CD4-positive, alpha-beta memory T cell (primary cell): ENCODE measurements at places on chromosomes 3 and 15. TPM values are rescaled to one million over a fixed set of nuclear protein-coding genes. Genes with fewer than 3 reads are reported as not detected.
A peak's percentile ranks its signal among the peaks of the same experiment; 100 is the strongest.

- H3K27ac ChIP-seq, result no peak overlapping the region
- H3K4me3 ChIP-seq, result no peak overlapping the region
- H3K27me3 ChIP-seq, result no peaks in the 10 kb centered on the region
- no peaks in the 10 kb centered on the region for H3K4me1 ChIP-seq
Measured at GRCh38 chr15:98226578-98226977, 266.1 kb downstream of the ARRDC4 start.

GRCh38 chr15:66766282-66767230, 64.5 kb downstream of the SMAD6 start:
- peaks cover 3% of the 10 kb centered on the region for H3K4me1 ChIP-seq
- no peak overlapping the region for H3K27ac ChIP-seq
- peaks cover 6% of the 10 kb centered on the region for H3K27me3 ChIP-seq
- DNase-seq, result no peak
- no peak overlapping the region for H3K4me3 ChIP-seq

GRCh38 chr3:179745716-179746115, 92.9 kb downstream of the USP13 start:
- H3K4me3 ChIP-seq, result no peak overlapping the region
- H3K4me1 ChIP-seq, result no peaks in the 10 kb centered on the region
- no peaks in the 10 kb centered on the region for H3K36me3 ChIP-seq
- no peak for DNase-seq

- no peaks in the 10 kb centered on the region for H3K27me3 ChIP-seq
- no peak overlapping the region for H3K27ac ChIP-seq
- peaks cover 62% of the 10 kb centered on the region for H3K4me1 ChIP-seq
- DNase-seq, result no peak
- no peak overlapping the region for H3K4me3 ChIP-seq
Measured at GRCh38 chr15:40456299-40456712, 14.5 kb upstream of the CHST14 start.

GRCh38 chr15:36831125-36831903, 251.9 kb downstream of the CDIN1 start:
- H3K36me3 ChIP-seq, result no peaks in the 10 kb centered on the region
- no peaks in the 10 kb centered on the region for H3K4me1 ChIP-seq
- H3K4me3 ChIP-seq, result no peak overlapping the region
- H3K27ac ChIP-seq, result no peak overlapping the region
- H3K27me3 ChIP-seq, result no peaks in the 10 kb centered on the region
- no peak for DNase-seq

DNA sequence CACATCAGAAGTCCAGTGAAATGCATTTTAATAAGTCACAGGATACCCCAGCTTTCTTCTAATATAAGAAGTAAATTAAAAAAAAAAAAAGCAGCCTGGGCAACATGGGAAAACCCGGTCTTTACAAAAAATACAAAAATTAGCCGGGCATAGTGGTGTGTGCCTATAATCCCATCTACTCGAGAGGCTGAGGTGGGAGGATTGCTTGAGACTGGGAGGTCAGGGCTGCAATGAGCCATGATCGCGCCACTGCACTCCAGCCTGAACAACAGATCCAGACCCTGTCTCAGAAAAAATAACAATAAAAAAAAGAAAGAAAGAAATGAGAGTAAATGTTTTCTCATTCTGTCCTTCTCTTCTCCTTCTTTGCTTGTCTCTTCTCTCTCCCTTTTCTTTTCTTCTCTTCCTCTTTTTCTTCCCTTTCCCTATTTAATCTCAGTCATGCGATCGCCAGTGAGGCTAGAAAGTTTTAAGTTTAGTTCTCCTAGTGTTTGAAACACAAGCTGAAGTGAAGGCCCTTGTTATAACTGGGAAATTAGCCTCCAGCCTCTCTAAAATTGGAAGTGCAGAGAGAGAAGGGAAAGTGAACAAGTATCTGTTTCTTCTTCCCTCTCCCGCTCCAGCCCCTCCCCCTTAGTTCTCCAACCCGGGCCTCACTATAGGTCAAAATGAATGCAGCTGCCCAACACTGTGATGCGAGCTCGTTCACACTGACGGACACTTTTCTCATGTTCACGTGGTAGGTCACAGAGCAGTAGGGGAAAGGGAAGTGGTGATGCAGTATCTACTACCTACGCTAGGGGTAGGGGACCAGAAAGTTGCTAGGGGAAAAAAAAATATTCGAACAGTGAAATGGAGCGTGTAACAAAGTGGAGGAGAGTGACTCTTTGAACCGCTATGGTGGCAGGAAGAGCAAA, 23.5 kb upstream of the TSC22D2 start:
- no peak overlapping the region for H3K27ac ChIP-seq
- peak overlapping the region; percentile 40 for H3K4me3 ChIP-seq
- peaks cover 17% of the 10 kb centered on the region for H3K4me1 ChIP-seq
- peak; percentile 64 for DNase-seq

DNA sequence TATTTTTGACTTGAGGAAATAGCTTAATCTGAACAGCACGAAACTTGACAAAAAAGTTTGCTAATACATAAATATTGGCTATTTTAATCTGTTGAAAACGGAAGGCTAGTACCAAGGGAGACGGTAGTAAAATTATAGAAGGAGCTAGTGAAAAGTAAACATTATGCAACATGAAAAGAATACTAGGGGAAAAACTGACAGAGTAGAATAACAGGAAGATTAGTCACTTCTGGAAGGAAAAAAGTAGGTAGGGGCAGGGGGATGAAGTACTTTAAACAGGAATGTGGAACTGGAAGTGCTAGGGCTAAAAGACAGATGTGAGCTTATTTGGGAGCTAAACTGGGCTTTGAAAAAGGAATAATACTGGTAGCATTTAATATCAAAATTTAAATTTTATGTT, 60.1 kb downstream of the MBNL1 start:
- peaks cover 95% of the 10 kb centered on the region for H3K4me1 ChIP-seq
- H3K27ac ChIP-seq, result no peak overlapping the region
- no peaks in the 10 kb centered on the region for H3K36me3 ChIP-seq
- no peaks in the 10 kb centered on the region for H3K27me3 ChIP-seq

DNA sequence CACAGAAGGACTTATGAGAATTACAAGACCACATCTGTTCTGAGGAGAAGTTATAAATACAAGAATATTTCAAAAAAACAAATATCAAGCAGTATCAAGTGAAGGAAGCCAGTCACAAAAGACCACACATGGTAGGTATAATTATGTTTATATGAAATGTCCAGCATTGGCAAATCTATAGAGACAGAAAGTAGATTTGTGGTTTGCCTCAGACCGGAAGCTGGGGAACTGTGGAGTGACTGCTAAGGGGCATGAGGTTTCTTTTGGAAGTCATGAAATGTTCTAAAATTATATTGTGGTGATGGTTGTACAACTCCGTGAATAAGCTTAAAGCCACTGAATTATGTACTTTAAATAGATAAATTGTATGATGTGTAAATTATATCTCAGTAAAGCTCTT, 136.9 kb downstream of the FRMD5 start:
- no peak for DNase-seq
- no peak overlapping the region for H3K4me3 ChIP-seq
- no peaks in the 10 kb centered on the region for H3K36me3 ChIP-seq
- H3K27me3 ChIP-seq, result no peaks in the 10 kb centered on the region
- no peak overlapping the region for H3K27ac ChIP-seq

- no peak for DNase-seq
- H3K4me3 ChIP-seq, result no peak overlapping the region
Measured at GRCh38 chr15:63531586-63531985, 27.2 kb downstream of the USP3 start.

GRCh38 chr15:74768771-74769342, 13.0 kb upstream of the CSK start:
- H3K27me3 ChIP-seq, result no peaks in the 10 kb centered on the region
- H3K4me1 ChIP-seq, result peaks cover 22% of the 10 kb centered on the region
- DNase-seq, result peak; percentile 60
- no peak overlapping the region for H3K4me3 ChIP-seq
- H3K36me3 ChIP-seq, result no peaks in the 10 kb centered on the region
- no peak overlapping the region for H3K27ac ChIP-seq

- H3K27me3 ChIP-seq, result no peaks in the 10 kb centered on the region
- H3K36me3 ChIP-seq, result no peaks in the 10 kb centered on the region
- H3K27ac ChIP-seq, result no peak overlapping the region
- no peaks in the 10 kb centered on the region for H3K4me1 ChIP-seq
- DNase-seq, result no peak
Measured at GRCh38 chr3:23726811-23727548, 78.8 kb upstream of the UBE2E1 start.

- H3K4me3 ChIP-seq, result no peak overlapping the region
- DNase-seq, result no peak
- no peak overlapping the region for H3K27ac ChIP-seq
- H3K27me3 ChIP-seq, result no peaks in the 10 kb centered on the region
Measured at GRCh38 chr15:31487811-31488436, 161.3 kb downstream of the KLF13 start.

GRCh38 chr15:72857331-72858063, 73.9 kb upstream of the ADPGK start:
- H3K27me3 ChIP-seq, result no peaks in the 10 kb centered on the region
- H3K27ac ChIP-seq, result no peak overlapping the region
- no peaks in the 10 kb centered on the region for H3K4me1 ChIP-seq
- H3K36me3 ChIP-seq, result no peaks in the 10 kb centered on the region
- DNase-seq, result no peak
- no peak overlapping the region for H3K4me3 ChIP-seq

DNA sequence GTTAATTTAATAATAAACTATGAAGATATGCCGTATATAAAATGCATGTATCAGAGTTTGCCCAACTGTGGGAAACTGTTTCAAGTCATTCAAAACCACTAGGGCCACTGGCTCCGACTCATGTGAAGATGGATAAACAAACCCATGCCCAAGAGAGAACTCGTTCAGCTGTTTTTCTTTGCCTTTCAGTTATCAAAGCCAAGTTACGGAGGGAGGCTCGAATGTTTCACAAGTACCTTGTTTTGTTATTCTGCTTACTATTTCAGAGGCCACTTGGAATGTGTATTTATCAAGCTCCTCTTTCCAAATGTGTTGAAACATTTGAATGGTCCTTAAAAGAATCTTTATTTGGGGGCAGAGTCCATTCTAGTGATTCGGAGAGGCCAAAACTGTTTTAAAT, 82.1 kb downstream of the DUT start:
- no peaks in the 10 kb centered on the region for H3K27me3 ChIP-seq
- no peak overlapping the region for H3K27ac ChIP-seq
- H3K4me1 ChIP-seq, result no peaks in the 10 kb centered on the region
- H3K4me3 ChIP-seq, result no peak overlapping the region

GRCh38 chr3:25870452-25870851, 80.6 kb downstream of the OXSM start:
- no peak overlapping the region for H3K27ac ChIP-seq
- no peak overlapping the region for H3K4me3 ChIP-seq
- H3K36me3 ChIP-seq, result no peaks in the 10 kb centered on the region
- no peak for DNase-seq
- H3K4me1 ChIP-seq, result no peaks in the 10 kb centered on the region
- no peaks in the 10 kb centered on the region for H3K27me3 ChIP-seq

- H3K36me3 ChIP-seq, result no peaks in the 10 kb centered on the region
- no peak overlapping the region for H3K4me3 ChIP-seq
- no peak overlapping the region for H3K27ac ChIP-seq
- no peak for DNase-seq
- no peaks in the 10 kb centered on the region for H3K27me3 ChIP-seq
Measured at GRCh38 chr3:119318876-119319275, 24.7 kb downstream of the ARHGAP31 start.

DNA sequence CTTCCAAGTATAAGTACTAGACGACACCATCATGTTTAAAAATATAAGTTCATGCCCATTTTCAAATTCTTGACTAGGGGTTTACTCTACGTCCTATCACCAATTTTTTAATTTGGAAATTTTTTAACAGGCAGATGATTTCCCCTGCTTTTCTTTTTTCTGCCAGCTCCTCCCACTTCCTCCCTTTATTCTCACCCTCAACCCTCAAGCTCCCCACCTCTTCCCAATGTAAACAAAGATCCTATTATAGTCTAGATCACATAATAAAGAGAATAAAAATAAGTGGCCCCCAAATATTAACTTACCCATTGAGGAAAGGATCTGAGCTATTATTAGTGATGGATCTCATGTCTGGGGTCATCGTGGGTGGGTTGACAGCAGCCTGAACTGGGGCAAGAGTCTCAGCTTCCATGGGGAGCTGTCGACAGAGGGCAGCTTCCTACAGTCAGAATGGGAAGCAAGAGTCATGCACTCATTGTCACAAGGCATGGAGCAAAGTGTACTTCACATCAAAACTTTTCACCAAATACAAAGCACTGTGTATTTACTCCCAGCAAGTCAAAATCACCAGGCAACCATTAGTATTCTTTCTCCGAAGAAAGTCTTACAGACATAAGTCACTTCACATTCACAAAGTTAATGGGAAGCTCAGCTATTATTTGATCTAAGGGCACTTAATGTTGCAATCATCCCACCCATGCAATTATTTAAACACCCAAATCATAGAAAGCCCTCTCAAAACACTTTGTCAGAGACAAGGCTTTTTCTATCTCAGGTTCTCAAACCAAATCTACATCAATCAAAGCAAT, 53.2 kb downstream of the TM4SF4 start:
- DNase-seq, result no peak
- H3K4me3 ChIP-seq, result no peak overlapping the region
- no peaks in the 10 kb centered on the region for H3K36me3 ChIP-seq
- no peaks in the 10 kb centered on the region for H3K4me1 ChIP-seq

DNA sequence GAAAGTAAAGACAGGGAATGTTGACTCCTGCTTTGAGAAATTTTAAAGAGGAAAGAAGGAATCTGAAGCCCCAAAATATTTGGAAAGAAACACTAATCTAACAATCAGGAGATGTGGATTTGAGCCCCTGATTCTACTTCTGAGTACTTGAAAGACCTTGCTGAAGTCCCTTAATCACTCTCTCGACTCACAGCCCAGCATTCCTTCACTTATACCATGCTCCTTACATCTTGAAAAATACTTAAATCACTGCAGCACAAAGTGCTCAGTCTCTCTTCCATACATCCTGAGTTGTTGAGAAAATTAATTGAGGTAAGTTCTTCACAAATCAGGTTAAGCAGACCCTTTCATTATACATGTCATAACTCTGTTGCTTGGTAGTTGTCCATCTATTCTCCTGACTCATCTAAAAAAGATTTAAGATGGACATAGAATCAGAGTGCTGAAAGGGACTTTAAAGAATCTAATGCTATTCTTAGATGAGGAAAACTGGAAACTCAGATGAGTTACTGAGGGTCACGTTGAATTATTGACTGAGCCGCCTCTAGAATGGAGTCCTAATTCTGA, 72.8 kb upstream of the THSD4 start:
- H3K27me3 ChIP-seq, result no peaks in the 10 kb centered on the region
- H3K36me3 ChIP-seq, result no peaks in the 10 kb centered on the region
- no peaks in the 10 kb centered on the region for H3K4me1 ChIP-seq
- H3K4me3 ChIP-seq, result no peak overlapping the region
- no peak for DNase-seq
- no peak overlapping the region for H3K27ac ChIP-seq

GRCh38 chr3:54510506-54510905, 388.2 kb downstream of the CACNA2D3 start:
- no peaks in the 10 kb centered on the region for H3K4me1 ChIP-seq
- no peak for DNase-seq
- no peaks in the 10 kb centered on the region for H3K36me3 ChIP-seq
- H3K27me3 ChIP-seq, result no peaks in the 10 kb centered on the region
- H3K4me3 ChIP-seq, result no peak overlapping the region
- no peak overlapping the region for H3K27ac ChIP-seq

GOLGA6C gene
- not detected for total RNA-seq

ZMYND10 gene
- 4.2 TPM for total RNA-seq

MESP2 gene
- total RNA-seq, result not detected

GHSR gene
- not detected for total RNA-seq

NDN gene
- total RNA-seq, result not detected

TLR9 gene
- 3.0 TPM for total RNA-seq

STXBP5L gene
- total RNA-seq, result not detected
